ENCODE measurements at places on chromosomes 16 and 17.

DNA sequence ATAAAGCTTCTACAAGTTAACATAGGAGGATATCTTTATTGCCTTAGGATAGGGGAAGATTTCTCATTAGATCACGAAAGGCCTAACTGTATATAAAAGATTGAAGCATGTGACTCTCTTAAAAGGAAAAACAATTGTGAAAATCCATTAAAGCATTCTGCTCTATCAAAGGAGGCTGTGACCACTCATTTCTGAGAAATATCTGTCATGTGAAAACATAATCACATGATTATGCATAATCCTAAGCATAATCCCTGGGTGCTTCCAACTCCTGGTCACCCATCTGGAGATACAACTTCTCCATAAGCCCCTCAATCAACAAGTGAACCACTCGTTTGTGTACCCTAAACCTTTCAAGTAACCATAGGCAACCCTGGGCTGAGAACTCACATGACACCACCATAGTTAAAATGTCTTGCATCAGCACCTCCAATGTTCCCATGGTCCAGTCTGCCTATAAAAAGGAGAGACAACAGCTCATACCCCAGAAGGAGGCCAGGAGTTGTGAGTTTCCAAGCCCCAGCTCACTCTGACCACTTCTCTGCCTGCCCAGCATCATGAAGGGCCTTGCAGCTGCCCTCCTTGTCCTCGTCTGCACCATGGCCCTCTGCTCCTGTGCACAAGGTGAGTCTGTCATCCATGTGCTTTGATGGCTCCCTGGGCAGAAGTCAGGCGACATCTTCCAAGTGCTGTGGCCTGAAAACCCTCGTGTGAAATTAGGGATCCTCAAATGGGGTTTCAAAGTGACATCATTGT, at the start of gene CCL18:
CCL18 (plus strand) TSS at position 487 of the 756 bp plus-strand sequence; CDS start at position 558, 71 bp downstream.
- DNase-seq = no peak

- DNase-seq = no peak
Measured at GRCh38 chr16:17241264-17241835, 229.4 kb downstream of the XYLT1 start.

GRCh38 chr16:86685076-86685475, 106.7 kb downstream of the FOXL1 start:
- DNase-seq = no peak

GRCh38 chr17:68591583-68591982, 9.6 kb downstream of the FAM20A start:
- DNase-seq = peak; percentile 58

- DNase-seq = no peak
Measured at GRCh38 chr16:30350134-30350871, 4.8 kb downstream of the CD2BP2 start.

DNA sequence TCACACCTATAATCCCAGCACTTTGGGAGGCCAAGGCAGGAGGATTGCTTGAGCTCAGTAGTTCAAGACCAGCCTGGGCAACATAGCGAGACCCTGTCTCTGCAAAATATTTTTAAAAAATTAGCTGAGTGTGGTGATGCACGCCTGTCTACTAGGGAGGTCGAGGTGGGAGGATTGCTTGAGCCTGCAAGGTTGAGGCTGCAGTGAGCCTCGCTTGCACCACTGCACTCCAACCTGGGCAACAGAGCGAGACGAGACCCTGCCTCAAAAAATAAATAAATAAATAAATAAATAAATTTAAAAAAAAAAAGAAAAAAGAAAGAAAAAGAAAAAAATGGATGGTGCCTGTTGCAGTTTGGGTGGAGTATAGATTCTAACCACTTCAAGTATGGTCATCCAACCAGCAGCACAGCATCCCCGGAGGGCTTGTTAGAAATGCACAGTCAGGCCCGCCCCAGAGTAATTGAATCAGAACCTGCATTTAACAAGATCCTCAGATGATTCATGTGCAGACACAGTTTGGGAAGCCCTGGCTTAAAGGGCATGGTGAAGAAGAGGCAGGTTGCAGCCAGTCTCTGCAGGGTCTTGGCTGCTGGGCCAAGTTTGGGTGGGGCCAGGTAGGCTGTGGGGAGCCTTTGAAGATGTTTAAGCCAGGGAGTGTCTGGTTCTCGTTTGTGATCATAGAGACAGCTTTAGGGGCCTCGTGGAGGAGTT, 40.8 kb downstream of the MRC2 start:
- no peak for DNase-seq

DNA sequence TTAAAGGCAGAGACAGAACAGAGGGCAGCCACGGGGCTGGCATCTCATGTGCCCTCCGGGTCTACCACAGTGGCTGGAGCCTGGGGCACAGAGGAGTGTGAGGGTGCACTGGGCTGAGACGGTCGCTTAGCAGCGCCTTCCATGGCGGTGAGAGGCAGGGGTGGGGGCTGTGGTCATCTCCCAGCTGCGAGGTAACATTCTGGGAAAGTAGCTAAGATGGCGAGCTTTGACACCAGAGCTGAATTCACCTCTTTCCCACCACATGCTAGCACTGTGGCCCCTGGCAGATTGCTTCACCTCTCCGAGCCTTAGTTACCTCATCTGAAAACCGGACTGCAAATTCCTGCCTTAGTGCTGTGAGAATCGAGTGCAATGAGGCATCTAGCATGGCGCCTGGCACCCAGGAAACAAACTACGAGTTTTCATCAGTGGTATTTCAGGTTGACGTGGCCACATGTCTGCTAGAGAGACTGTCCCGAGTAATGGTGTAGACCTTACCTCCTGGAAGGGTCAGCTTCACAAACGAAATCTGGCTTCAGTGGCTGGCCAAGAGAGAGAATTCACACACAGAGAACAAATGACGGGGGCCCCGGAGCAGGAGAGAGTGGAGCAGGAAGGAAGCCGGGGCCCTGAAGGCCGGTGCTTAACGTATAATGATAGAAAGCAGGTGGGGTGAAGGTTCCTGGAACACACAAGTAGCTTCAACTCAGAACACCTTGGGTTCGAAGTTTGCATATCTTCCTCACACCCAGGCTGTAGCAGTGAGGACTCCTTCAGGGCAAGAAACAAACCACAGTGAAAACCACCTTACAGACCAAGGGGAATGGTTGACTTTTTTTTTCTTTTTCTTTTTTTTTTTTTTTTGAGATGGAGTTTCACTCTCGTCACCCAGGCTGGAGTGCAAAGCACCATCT, 63.9 kb upstream of the RPH3AL start:
- peak; percentile 44 for DNase-seq

GRCh38 chr16:23801378-23801777, 34.4 kb upstream of the PRKCB start:
- DNase-seq = peak; percentile 81

GRCh38 chr16:30064729-30065101, 845 bp upstream of the ALDOA start:
- DNase-seq = no peak

GRCh38 chr16:87580855-87581261, 21.4 kb upstream of the JPH3 start:
- peak; percentile 95 for DNase-seq

- DNase-seq = no peak
Measured at GRCh38 chr16:13606804-13607203, 313.1 kb upstream of the ERCC4 start.

- no peak for DNase-seq
Measured at GRCh38 chr16:55364811-55365210, 40.8 kb downstream of the IRX6 start.

DNA sequence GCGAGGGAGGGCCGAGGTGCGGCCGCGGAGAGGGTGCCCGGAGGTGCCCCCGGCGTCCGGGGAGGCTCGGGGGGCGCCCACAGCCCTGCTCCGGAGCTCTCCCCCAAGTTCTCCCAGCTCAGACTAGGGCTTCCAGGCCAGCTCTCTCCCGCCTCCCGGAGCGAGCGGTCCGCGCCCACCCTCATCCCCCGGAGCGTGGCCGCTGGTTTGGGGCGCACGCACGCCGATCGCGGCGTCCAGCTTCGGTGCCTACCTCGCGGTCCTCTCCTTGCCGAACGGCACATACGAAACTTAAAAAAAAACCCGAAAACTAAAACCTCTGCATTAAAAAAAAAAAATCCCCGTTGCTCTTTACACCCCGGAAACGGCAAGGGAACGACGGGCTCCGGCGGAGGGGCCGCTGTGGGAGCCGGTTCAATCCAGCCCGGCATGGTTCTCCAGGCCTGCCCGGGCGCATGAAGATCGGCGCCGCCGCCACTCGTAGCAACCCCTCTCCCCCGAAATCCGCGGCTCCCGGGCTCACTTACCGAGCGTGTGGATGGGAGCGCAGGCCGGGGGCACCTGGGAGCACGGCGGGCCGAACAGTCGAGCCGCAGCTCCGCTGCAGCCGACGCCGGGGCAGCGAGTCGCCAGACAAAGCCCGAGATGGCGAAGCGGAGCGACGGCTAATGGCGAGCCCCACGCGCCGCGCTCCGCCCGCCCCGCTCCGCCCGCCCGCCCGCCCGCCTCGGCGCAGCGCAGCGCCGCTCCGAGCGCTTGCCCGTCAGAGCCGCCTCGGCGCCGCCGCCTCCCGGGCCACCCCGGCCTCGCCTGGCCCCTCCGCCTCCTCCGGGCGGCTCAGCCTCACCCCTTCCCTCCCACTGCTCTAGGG, 973 bp upstream of the UBTF start:
- no peak for DNase-seq

DNA sequence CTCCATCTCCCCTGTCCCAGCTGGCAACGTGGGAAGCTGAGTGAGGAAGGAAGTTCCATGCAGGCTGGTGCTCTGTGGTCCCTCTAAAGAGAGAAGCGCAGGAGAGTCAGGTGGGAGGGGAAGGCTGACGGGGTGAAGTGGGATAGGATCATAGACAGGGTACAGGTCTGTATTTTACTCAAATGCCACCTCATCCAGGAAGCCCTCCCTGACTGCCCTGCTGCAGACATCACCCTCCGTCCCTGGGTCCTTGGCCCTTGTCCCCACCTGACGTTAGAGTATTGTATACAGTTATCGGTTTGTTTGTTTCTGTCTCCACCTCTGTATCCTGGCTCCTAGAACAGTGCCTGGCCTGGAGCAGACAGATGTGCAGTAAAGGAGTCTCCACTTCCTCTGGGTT, 11.7 kb downstream of the CANT1 start:
- peak; percentile 43 for DNase-seq

- DNase-seq = peak; percentile 28
Measured at GRCh38 chr17:349666-350065, 2.9 kb downstream of the RPH3AL start.

DNA sequence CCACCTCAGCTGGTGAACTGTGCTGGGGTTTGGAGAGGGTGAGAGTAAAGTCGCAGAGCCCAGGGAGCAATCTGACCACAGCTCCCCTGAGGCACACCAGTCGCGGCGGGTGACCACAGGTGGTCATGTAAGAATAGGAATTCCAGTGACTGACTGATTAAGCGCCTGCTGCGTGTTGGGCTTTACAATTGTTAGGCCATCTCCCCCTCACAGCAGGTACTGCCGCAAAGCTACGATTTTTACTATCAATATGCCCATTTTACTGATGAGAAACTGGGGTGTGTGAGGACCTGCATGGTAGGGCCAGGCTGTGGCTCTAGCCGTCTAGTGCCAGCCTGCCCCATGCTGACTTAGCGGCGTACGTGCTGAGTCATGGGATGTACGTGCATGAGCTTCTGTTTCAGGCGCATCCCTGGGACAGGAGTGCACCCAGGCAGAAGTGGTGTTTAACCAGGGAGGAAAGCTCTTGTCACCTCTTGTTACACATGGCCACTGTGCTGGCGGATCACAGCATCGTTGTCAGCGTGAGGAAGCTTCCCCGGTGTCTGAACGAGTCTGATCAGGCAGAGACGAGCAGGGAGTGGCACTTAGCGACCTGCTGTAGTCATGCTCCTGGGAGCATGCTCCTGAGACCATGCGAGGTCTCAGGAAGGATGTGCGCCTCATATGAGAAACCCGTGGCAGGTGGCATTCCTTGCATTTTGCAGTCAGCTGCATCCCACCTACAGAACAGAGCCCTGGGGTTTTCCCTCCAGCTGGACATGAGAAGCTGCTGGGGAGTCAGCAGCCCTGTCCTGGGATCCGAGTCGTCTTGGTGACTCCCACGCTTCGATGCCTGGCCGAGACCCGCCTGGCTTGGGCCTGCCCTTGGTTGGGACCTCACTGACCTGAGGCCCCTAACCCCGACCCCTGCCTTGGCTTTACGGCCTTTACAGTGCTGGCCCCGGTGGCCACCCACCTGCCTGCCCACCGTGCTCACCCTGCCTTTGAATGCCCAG, 163.7 kb upstream of the CHMP6 start:
- DNase-seq = peak; percentile 64

GRCh38 chr17:10261098-10261497, 62.7 kb upstream of the GAS7 start:
- peak; percentile 83 for DNase-seq

- DNase-seq = peak; percentile 94
Measured at GRCh38 chr17:7294614-7295153, at the start of gene YBX2. Gene YBX2, minus strand, starts transcription at chr17:7294639. Its CDS starts 139 bp downstream, at chr17:7294500.

DNA sequence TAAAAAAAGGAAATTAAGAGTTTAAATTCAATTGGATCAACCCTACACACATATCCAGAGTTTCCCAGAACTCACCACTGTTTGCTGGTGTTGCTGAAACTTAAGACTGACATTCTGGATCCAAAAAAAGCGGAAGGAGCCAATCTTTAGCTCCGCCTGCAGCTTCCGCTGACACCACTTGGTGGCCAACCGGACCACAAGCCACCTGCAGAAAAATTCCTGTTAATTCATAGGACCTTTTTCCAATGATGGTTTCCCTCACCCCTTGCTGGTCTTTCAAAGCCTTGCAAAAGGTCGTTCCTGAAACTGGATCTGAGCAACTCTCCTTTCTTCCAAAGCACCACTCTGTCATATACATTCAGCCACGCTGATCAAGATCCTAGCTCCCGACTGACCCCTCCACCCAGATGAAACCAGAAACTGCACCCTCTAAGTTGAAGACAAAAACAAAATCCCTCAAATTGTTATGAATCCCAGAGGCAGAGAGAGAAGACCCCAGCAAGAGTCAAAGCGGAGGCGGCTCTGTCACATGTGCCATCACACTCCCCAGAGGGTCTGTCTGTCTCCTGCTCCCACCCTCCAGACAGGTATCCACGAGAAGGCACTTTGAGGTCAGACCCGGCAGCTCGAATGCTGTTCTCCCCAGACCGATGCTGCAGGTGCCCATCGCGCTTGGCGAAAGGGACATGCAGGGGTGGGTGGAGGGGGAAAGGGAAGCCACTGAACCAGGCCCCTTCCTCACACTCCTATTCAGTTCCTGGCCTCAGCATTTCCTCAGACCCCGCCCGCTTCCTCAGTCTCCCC, 773 bp downstream of the BLTP2 start:
- DNase-seq = peak; percentile 80

DNA sequence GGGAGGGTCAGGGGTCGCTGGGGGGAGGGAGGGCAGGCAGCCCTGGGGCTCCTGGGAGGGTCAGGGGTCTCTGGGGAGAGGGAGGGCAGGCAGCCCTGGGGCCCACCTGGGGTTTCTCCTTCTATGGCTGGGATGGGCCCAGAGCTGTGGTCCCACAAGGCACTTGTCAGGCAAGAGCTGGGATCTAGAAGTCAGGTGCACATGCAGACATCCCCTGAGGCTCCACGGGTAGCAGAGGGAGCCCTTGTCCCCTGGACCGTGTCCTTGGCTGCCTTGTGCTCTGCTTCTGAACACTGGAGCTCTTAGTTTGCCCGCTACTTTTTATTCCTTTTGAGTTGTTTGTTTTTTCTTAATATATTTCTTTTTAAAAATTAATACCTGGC, 1.8 kb downstream of the TUBB3 start:
- DNase-seq = peak; percentile 68

DNA sequence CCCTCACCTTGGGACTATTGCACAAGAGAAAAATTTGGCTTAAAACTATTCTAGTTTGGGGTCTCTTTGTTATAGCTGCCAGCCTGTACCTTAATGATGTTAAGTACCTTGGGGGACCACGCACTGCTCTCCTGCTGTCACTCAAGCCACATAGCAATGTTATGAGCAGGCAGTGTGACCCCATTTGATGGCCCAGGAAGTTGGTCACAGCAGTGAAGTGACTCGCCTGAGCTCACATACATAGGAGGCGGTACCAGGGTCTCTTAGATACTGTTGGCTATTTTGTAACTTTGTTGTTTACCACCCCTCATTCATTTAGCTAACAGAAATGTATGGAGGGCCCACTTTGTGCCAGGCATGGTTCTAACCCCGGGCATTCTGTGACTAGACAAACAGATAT, 16.4 kb downstream of the KCNG4 start:
- DNase-seq = no peak
